ENCODE measurements at places on chromosomes 12 and 14. TPM values are rescaled to one million over a fixed set of nuclear protein-coding genes. Genes with fewer than 3 reads are reported as not detected.
A peak's percentile ranks its signal among the peaks of the same experiment; 100 is the strongest.

ZCRB1 gene
- total RNA-seq: 58.3 TPM

RNASE1 gene
- total RNA-seq: 6.2 TPM

SMARCD1 gene
- 150 TPM for total RNA-seq

MSRB3 gene
- 0.85 TPM for total RNA-seq

SAMD4A gene
- 5.2 TPM for total RNA-seq

NEMF gene
- total RNA-seq: 50.1 TPM

PLEK2 gene
- total RNA-seq: 1.2 TPM

- H3K27ac ChIP-seq: no peak overlapping the region
- H3K36me3 ChIP-seq: peaks cover 4% of the 10 kb centered on the region
- DNase-seq: no peak
- no peak overlapping the region for H3K4me3 ChIP-seq
These were observed 266.4 kb upstream of the RGS6 start for GRCh38 chr14:71665781-71666180.

GRCh38 chr14:88919502-88919901 is 95.1 kb downstream of the TTC8 start:
- H3K27ac ChIP-seq: no peak overlapping the region
- no peaks in the 10 kb centered on the region for H3K36me3 ChIP-seq
- H3K4me3 ChIP-seq: no peak overlapping the region
- no peaks in the 10 kb centered on the region for H3K4me1 ChIP-seq

- peaks cover 4% of the 10 kb centered on the region for H3K27me3 ChIP-seq
- H3K36me3 ChIP-seq: peaks cover 83% of the 10 kb centered on the region
- DNase-seq: peak; percentile 40
These were observed 202.7 kb downstream of the FBXL14 start for GRCh38 chr12:1391722-1392121.

DNA sequence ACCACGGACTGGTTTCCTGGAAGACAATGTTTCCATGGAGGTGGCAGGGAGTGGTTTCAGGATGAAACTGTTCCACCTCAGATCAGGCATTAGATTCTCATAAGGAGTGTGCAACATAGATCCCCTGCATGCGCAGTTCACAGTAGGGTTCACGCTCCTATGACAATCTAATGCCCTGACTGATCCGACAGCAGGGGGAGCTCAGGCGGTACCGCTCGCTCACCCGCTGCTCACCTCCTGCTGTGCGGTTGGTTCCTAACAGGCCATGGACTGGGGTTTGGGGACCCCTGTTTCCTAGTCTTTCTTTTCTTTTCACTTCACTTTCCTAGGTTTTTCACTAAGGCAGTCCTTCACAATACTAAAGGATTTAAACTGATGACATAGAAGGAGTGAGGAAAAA is 39.6 kb downstream of the GUCY2C start:
- no peaks in the 10 kb centered on the region for H3K36me3 ChIP-seq
- H3K27ac ChIP-seq: no peak overlapping the region
- peak; percentile 55 for DNase-seq
- H3K4me1 ChIP-seq: peaks cover 8% of the 10 kb centered on the region
- no peaks in the 10 kb centered on the region for H3K27me3 ChIP-seq

DNA sequence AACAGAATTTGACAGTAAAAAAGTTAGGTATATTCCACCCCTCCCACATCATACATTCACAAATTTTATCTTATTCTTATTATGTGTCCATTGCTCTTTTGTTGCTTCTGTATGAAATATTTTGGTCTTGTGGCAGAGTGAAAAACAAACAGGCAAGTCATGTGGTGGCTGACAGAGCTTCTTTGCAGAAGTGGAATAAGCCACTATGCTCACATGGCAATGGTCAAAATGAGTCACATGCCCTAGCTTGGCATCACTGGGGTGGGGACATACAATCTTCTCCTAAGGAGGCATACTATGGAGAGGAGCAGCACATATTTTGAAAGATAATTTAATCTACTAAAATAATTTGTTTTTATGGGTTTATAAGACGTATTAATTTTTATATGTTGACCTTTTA is 27.7 kb upstream of the CMA1 start:
- no peaks in the 10 kb centered on the region for H3K4me1 ChIP-seq
- DNase-seq: no peak
- peaks cover 2% of the 10 kb centered on the region for H3K27me3 ChIP-seq
- no peak overlapping the region for H3K27ac ChIP-seq
- H3K4me3 ChIP-seq: no peak overlapping the region

GRCh38 chr14:24285351-24285750 is 14.0 kb upstream of the RABGGTA start:
- no peak overlapping the region for H3K27ac ChIP-seq
- H3K4me3 ChIP-seq: no peak overlapping the region
- DNase-seq: no peak

- no peaks in the 10 kb centered on the region for H3K27me3 ChIP-seq
- no peak overlapping the region for H3K4me3 ChIP-seq
- peaks cover 37% of the 10 kb centered on the region for H3K4me1 ChIP-seq
- H3K27ac ChIP-seq: no peak overlapping the region
These were observed 55.8 kb downstream of the SRRM4 start for GRCh38 chr12:119036878-119037825.

DNA sequence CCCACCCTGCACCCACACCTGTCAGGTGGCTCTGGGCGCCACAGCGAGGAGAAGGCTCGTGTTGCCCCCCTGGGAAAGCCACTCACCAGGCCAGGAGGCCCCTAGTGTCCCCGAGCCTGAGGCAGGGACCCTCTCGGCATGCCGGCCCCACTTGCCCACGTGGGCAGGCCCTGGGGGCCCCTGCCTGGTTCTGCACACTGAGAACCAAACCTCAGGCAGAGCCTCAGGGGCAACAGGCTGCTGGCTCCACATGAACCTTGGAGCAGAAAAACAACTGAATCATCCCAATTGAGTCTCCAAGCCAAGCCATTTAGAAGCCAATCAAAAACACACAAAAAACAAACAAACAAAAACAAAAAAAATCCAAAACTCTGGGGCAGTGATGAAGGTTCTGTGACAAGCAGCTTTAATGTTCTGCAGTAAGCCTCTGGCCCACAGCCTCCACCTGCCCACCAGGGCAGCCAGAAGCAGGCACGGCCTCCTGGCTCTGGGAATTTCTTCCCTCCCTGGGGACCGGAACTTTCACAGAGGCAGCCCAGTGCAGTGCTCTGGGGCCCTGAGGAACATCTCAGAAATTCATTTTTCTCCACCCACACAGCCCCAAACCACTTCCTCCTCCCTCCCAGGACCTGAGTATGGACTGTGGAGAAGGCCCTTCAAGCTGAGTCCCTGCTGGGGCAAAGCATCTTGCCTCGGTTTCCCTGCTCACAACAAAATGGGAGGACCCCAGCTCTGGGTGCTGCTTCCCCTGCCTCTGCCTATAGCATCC is 90.2 kb downstream of the CHGA start:
- no peaks in the 10 kb centered on the region for H3K27me3 ChIP-seq
- no peak for DNase-seq
- H3K27ac ChIP-seq: peak overlapping the region; percentile 60
- peaks cover 26% of the 10 kb centered on the region for H3K4me1 ChIP-seq
